ENCODE measurements at places on chromosomes 5 and 9.

- ATAC-seq: peak; percentile 38
These were observed 98.6 kb downstream of the PAM start for GRCh38 chr5:102853680-102854079.

DNA sequence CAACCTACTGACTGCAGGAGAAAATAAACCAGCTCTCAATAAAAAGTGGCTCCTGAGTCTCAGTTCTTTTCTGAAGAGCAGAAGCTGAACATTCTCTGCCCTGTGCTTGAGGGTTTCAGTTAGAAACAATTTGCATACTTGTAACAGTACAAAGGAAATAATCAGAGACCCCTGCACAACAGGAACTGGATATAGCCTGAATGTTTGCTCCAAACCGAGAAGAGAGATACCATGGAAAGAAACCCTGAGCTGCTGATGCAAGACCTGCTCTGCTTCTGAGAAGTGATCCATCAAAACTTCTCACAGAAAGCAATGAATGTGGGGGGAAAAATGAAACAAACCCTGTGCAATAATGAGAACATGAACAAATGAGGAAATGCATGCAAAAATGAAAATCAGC lies 592.9 kb downstream of the SEMA5A start:
- ATAC-seq: no peak

DNA sequence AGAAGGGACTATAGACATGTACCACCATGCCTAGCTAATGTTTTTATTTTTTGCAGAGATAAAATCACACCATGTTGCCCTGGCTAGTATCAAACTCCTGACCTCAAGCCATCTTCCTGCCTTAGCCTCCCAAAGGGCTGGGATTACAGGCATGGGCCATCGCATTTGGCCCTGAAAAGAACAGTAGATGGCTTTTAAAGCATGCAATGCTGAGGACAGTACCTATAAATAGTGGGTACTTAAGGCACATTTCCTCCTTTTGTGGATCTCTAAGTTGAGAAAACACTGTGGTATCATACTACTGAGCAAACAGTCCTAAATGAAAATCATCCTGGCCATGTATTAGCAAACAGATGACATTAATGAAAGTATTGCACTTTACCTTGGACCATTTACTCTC lies 119.4 kb downstream of the TTC39B start:
- ATAC-seq: no peak

GRCh38 chr5:160432196-160432595 lies 10.5 kb downstream of the PTTG1 start:
- ATAC-seq: no peak

DNA sequence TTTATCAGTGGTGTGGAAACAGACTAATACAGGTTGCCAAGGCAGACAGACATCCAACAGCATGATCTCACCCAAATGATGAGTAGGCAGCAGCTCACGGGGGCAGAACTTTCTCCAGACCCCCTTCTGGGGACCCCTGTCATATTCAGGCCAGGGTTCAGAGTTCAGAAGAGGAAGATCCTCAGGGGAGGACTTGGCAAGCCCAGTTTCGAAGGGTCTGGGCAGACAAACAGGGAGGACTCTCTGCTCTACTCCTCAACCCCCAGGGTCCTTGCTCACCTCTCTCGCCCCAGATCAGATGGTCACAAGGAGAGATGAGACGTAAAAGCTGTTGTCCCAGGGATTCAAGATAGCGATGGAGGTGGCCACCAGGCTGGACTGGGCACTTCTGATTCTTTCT lies 215.1 kb upstream of the MVB12B start:
- no peak for ATAC-seq

Measured in SK-N-SH treated with all-trans-retinoic acid at 6 μM for 48 hours (cell line).